Activated CD4-positive, alpha-beta T cell treated with anti-CD3 and anti-CD28 coated beads, Interleukin-2, amount 50 U/mL, for 1 hour (primary cell): ENCODE measurements at places on chromosomes 11 and 22.
A peak's percentile ranks its signal among the peaks of the same experiment; 100 is the strongest.

- DNase-seq = no peak
Measured at GRCh38 chr11:9347100-9347499, 32.7 kb upstream of the TMEM41B start.

GRCh38 chr22:19884161-19884953 lies 29.7 kb upstream of the GNB1L start:
- no peak for DNase-seq

DNA sequence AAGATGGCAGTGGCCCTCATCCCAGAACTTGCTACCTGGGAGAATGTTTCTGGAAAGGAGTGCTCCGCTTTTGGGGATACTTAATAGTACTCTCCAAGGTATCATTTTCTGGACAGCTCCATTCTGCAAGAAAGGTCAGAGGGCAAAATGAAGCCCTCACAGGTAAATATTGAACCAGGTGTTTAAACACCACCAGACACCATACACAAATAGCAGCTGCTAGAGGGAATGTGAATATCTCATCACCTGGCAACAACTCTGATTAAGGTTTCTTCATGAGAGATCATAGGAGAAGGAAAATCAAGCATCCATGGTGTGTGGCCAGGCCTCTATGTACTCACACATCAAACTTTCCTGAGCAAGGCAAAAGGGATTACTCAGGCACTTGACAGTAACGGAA lies 226.1 kb upstream of the FAT3 start:
- DNase-seq = no peak

DNA sequence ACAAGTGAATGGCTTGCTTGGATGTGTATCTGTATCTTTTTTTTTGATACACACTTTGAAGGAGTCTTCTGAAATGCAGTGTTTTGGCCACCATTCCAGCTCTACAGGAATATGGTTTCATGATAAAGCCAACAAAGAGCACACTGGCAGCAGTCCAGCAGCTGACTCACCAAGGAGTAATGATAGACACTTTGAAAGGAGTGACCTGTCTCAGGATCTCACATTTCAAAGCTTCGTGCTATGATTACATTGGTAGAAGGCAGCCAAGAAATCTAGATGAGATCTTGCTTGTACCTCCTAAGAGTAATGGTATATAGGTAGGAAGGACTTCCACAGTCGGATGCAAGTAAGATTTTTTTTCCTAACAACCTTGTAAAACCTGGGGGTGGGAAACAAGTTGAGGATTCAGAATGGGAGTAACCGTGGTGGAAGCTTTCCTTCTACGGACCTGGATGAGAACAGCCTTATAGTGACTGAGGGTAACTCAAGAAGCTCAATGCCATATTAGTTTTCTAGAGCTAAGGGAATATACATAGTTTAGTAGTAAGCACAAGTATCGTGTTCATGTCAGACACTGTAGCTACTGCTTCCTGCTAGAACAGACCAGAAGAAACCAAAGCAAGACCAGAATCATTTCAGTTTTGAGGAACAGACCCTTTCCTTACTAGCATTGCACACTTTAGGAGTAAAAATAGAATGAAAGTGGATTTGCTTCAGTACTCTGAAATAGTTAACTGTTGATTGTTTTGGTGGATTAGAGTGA lies 25.0 kb downstream of the MTMR3 start:
- DNase-seq = no peak

- DNase-seq = no peak
Measured at GRCh38 chr11:57196596-57196995, 14.8 kb downstream of the LRRC55 start.

- no peak for DNase-seq
Measured at GRCh38 chr11:15968461-15969130, 387.8 kb downstream of the SOX6 start.

DNA sequence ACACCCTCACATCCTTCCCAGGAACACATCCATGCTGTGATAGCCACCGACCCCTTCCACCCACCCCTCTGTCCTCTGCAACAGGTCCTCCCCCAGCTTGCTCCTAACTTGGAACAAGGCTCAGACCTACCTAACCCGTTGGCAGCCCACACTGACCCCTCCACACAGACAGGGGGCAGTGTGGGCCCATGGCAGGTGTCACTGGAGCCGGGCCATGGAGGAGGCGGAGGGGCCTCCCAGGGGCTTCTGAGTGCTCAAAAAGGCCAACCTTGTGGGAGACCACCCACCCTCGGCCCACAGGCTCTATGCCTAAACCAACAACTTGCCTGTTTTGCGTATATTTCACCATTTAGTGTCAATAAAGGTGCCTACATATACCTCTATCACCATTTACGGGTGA lies 57.0 kb downstream of the CERK start:
- no peak for DNase-seq

DNA sequence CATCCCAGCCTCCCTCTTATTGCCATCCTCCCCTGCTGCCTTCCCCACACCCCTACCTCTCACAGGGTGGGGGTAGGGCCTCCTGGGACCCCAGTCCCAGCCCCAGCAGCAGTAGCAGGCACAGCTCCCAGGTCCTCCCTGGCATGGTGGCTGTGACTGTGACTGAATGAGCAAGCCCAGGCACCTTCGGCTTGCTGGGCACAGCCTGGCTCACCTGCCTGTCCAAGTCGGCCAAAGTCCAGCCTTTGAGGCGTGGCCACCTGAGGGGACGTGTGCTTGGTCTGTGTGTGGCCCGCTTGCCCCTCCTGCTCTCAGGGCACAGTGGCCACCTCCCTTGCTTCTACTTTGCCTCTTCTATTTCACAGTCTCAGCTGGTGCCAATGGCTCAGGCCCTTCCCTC lies at the start of gene TREH:
Gene TREH (minus strand): TSS at position 168 of the 400 bp plus-strand sequence. CDS start 23 bp downstream, at position 145.
- DNase-seq = no peak

DNA sequence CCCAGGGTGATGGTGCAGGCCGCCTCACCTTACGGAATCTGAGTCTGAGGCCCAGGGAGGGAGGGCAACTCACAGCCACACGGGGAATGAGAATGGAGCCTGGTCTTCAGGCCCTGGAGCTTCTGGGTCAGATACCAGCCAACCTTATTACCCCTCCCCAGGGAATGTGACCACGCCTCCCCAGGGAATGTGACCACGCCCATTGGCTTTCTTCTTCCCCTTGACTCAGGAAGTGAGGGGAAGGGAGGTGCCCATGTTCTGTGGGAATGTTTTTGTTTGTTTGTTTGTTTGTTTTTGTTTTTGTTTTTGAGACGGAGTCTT lies 57.5 kb upstream of the RBFOX2 start:
- DNase-seq = no peak

- no peak for DNase-seq
Measured at GRCh38 chr11:11944444-11944843, 64.0 kb downstream of the DKK3 start.

- no peak for DNase-seq
Measured at GRCh38 chr11:45799562-45799961, 5.4 kb upstream of the SLC35C1 start.

DNA sequence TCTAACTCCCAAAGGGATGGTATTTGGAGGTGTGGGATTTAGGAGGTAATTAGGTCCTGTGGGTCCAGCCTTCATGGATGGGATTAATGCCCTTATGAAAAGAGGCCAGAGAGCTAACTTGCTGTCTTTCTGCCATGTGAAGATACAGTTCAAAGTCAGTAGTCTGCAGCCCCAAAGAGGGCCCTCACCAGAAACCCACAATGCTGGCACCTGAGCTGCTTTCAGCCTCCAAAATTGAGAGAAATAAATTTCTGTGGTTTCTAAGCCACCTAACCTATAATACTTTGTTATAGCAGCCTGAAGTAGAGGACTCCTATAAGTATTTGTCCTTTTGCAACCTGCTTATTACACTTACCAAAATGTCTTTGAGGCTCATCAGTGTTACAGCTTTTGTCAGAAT lies 16.2 kb downstream of the ATM start:
- no peak for DNase-seq

- DNase-seq = no peak
Measured at GRCh38 chr11:11476971-11477645, 124.1 kb upstream of the CSNK2A3 start.

- DNase-seq = no peak
Measured at GRCh38 chr11:71381781-71382505, 66.2 kb downstream of the DHCR7 start.

DNA sequence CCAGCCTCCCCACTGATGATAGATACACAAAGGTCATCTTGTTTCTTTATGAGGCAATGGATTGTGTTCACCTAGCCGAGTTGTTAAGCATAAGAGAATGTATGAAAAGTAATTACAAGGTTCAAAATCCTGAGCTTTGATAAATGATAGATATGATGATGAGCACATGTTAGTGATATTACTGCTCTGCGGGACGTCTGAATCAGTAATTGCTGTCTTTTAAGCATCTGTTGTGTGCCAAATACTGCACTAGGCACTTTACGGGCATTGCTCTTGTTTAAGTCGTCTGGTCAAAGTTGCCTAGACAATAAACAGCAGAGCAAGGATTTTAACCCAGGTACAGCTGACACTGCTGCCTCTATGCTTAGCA lies 559 bp upstream of the RNF141 start:
- no peak for DNase-seq

DNA sequence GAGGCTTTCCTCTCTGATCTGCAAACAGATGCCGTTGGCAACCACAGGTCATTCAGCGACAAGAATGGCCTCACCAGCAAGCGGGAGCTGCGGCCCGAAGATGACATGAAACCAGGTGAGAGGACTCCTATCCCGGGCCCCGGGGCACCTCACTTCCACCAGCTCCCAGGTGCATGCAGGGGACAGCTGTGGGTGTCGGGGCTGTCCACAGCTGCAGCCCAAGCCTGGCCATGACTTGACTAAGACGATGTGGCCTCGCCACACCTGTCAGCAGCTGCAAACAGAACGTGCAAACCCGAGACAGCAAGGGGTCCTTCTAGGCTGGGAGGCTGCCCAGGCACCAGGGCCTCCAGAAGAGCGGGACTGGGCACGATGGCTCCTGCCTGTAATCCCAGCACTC lies 3.6 kb downstream of the GAL start:
- no peak for DNase-seq

DNA sequence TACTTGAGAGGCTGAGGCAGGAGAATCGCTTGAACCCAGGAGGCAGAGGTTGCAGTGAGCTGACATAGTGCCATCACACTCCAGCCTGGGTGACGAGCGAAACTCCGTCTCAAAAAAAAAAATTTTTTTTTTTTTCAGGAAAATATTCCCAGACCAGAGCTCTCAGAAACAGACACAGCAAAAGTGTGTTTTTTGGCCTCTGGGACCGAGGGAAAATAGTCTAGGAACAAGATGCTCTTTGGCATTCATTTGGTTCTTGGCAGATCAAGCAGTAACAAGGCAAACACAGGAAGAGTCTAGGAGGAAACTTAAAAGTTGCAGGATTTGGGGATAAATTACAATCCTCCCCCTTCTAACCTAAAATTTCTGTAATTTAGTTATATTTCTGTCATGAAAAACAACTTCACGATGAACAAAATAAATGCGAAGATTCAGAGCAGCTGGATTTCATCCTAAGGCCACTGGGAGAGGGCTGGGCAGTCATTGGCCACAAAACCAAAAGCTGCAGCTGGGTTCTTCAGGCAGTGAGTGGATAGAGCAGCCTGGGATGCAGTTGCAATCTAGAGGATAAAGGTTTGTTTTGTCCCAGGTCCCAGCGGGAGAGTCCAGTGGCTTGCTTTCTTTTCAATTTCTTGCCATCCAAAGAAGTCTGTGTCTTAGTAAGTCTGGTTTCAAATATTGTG lies 19.7 kb downstream of the ATG16L2 start:
- DNase-seq = no peak

DNA sequence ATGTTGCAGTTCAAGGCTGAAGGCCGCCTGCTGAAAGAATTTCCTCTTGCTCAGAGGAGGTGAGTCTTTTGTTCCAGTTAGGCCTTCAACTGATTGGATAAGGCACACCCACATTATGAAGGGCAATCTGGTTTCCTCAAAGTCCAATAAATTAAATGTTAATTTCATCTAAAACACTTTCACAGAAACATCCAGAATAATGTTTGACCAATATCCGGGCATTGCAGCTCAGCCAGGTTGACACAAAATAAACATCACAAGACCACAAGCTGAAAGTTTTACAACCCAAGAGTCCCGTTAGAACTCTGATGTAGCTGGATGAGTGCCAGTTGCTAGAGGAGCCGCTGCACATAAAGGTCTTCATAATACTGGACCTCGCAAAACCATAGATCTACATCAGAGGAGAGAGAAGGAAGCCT lies 64.9 kb upstream of the EED start:
- no peak for DNase-seq

GRCh38 chr11:100681064-100681502 lies 6.0 kb upstream of the ARHGAP42 start:
- DNase-seq = peak; percentile 6
